ENCODE measurements at places on chromosomes 5 and 9. TPM values are rescaled to one million over a fixed set of nuclear protein-coding genes. Genes with fewer than 3 reads are reported as not detected.

RPS23 gene
- 1,337 TPM for total RNA-seq

DAB2IP gene
- 47.0 TPM for total RNA-seq

PIP5K1B gene
- 44.8 TPM for total RNA-seq

POU5F2 gene
- total RNA-seq = 0.52 TPM

IRX4 gene
- total RNA-seq = not detected

DNA sequence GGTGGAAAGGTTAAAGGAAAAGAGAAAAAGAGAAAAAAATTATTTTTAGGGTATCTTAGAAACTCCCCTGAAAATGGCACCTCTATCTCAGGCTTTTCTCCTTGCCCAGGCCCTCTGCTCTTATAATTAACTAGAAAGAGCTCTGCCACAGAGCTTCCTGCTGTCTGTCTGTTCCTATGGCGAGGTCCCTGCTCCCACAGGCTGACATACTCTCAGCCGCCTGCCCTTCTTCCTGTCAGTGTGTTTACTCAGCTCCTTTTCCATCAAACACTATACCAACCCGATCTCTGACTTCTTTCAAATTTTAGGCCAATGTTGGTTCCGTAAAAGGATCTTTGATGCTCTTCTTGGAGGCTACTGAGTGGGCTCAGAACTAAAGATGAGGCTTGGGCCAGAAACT, 482.6 kb downstream of the DMAC1 start:
- no peaks in the 10 kb centered on the region for H3K36me3 ChIP-seq
- no peak for DNase-seq
- no peaks in the 10 kb centered on the region for H3K27me3 ChIP-seq
- no peak overlapping the region for H3K4me3 ChIP-seq
- H3K27ac ChIP-seq = peak overlapping the region; percentile 72

DNA sequence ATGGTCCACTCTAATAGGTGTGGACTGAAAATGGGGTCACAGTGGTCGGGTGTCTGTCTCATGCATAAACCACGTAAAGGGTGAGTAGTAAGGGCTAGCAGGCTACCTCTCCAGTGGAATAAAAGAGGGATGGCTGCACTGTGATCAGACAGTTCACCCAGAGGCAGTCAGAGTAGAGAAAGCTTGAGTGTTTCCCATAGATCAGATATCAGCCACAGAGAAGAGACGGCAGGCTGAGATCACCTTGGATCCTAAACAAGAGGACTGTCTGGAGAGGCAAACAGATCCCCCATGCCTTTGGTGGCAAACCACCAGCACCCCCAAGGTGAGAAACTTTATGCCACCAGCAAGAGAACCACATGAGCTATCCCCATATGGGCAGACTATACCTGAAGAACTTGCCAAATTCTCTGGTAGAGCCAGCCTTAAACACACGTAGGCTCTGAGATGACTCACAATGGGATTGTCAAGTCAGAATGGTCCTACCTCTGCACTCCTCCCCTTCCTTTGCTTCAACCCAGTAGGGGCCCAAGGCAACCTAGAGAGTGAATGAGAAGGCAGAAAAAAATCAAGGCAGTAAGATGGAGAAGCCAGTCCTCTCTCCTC, 205.2 kb upstream of the MAP3K1 start:
- no peak overlapping the region for H3K4me3 ChIP-seq
- H3K4me1 ChIP-seq = peaks cover 6% of the 10 kb centered on the region
- no peak overlapping the region for H3K27ac ChIP-seq
- H3K27me3 ChIP-seq = no peaks in the 10 kb centered on the region
- no peaks in the 10 kb centered on the region for H3K36me3 ChIP-seq

DNA sequence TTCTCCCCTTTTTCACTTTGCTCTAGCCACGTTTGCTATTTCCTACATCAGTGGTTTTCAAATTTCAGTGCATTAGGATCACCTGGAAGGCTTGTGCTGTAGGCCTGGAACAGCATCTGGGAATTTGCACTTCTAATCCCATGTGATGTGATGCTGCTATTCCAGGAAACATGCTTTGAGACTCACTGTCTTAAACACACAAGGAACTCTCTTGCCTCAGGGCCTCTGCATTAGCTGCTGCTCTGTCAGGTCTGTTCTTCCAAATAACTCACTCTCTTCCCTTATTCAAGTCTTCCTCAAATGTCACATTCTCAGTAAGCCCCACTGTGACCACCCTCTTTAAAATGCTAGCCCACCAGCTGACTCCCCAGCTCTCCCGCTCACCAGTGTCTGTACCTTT, 204.0 kb downstream of the DNAH5 start:
- no peak for DNase-seq
- no peaks in the 10 kb centered on the region for H3K27me3 ChIP-seq
- H3K4me1 ChIP-seq = no peaks in the 10 kb centered on the region
- H3K4me3 ChIP-seq = no peak overlapping the region
- no peak overlapping the region for H3K27ac ChIP-seq

GRCh38 chr9:127567035-127567729, 44.9 kb upstream of the STXBP1 start:
- peak overlapping the region; percentile 88 for H3K4me3 ChIP-seq
- H3K27ac ChIP-seq = peak overlapping the region; percentile 70
- DNase-seq = peak; percentile 78
- H3K27me3 ChIP-seq = no peaks in the 10 kb centered on the region

GRCh38 chr5:160434022-160434531, 12.4 kb downstream of the PTTG1 start:
- no peaks in the 10 kb centered on the region for H3K4me1 ChIP-seq
- no peaks in the 10 kb centered on the region for H3K27me3 ChIP-seq
- DNase-seq = no peak
- H3K36me3 ChIP-seq = no peaks in the 10 kb centered on the region
- H3K4me3 ChIP-seq = no peak overlapping the region

DNA sequence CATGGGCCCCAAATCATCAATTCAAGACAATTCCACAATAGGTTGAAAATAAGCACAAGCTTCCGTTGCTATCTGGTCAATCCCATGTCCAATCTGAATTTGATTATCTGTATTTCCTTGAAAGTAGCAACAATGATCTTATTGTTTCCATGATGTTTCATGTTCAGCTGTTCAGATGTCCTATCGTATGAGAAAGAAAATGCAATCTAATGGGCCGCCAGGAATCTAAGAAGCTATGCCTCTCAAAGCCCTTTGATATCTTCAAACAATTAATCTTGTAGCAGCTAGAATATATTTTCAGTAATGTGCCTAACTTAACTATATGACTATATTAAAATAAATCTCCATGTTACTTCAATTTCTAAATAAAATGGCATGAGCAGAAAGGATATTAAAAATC, 32.1 kb upstream of the ALDOB start:
- H3K27ac ChIP-seq = no peak overlapping the region
- H3K4me1 ChIP-seq = no peaks in the 10 kb centered on the region
- no peak for DNase-seq
- H3K27me3 ChIP-seq = no peaks in the 10 kb centered on the region
- H3K4me3 ChIP-seq = no peak overlapping the region

DNA sequence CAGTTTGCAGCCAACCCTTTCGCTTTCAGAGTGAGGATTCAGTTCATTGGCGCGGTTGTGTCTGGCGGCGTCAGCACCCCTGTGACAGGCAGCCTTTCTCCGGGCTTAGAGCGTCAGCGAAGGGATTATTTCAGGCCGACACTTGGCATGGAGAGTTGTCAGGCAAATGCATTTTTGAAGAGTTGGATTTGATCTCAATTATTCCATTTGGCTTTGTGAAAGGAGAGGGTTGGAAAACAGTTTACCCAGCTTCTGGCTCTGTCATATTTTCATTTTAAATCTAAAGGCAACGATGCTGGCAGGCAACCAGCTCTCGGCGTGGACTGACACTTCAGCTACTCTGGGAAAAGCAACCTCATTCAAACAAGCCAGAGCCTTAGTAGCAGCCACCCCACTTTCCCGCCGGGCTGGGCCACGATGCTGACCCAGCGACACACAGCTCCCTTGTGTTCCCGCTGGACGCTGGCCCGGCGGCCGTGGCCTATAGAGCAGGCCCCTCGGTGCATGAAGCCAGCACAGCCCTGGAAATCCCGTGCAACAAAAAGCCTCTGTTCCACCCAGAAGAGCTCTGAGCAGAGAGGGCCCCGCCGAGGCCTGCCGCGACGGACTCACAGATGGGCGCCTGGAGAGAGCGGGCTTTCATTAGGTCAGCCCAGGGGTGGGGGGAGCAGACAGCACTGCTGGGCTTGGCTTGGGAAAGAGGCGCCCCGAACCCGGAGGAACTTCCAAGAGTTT, 28.9 kb upstream of the LPCAT1 start:
- no peaks in the 10 kb centered on the region for H3K36me3 ChIP-seq
- H3K27ac ChIP-seq = peak overlapping the region; percentile 1
- no peaks in the 10 kb centered on the region for H3K4me1 ChIP-seq
- peak; percentile 70 for DNase-seq
- H3K4me3 ChIP-seq = peak overlapping the region; percentile 24

All from right atrium auricular region (tissue), 2 donors.